ENCODE measurements at places on chromosomes 2 and 18. TPM values are rescaled to one million over a fixed set of nuclear protein-coding genes. Genes with fewer than 3 reads are reported as not detected.

Gene PLB1
- 1.6 TPM for polyA plus RNA-seq

DNA sequence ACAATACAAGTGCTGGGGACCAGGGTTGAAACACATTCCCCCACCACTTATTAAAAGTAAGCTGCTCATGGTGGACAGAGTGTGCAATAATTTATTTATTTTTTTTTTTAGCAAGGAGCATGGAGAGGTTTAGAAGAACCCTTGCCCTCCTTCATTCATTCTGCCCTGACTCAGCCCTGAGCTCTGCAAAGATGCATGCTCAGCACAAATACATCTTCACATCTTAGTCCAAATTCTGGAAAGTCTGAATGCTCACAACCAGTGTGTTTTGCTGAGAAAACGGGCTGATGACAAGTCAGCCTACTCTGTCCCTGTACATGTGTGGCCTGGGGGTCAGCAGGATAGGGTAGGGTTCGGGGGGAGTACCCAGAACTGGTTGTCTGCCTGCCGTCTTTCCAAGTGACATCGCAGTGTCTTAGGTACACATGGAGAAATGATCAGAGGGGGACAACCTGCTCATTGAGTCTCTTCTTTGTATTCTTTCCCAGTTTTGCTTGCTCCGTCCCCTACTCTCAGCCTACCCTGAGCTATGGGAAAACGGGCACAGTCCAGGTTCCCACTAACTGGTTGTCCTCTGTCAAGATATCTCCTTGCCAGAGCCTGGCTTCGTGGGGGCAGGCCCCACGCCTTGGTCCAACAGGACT lies 76.4 kb downstream of the ADD2 start:
- DNase-seq, result no peak

Gene RAD51AP2
- not detected for polyA plus RNA-seq

DNA sequence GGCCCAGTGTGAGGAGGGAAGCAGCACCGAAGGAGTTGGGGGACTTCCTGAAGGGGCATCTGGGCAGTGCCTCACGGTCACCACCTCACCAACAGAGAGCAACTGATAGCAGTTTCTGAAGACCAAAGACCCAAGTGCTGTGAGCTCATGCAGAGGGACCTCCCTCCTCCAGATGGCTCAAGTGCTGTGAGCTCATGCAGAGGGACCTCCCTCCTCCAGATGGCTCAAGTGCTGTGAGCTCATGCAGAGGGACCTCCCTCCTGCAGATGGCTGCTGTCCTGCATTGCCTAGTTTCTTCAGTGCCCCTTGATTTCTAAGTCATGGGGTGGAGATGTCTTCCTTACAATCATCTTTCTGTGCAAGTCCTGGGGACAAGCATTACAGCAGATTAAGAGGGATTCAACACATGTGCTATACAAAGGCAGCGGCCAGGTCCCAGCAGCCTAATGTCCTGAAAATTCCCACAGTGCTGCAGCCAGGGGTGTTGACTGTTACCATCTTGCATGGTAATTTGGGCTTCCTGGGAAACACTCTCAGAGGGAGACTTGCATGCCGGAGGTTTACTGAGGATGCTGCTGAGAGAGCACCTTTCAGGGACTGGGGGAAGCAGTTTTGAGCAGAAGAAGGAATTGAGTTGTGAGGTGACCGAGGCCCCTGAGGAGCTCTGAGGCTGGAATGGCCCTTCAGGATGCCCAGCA lies 409.3 kb downstream of the GALR1 start:
- no peak for DNase-seq

Gene FAM237A
- not detected for polyA plus RNA-seq

- no peak for DNase-seq
Observed at GRCh38 chr18:46449499-46449898, 207.5 kb downstream of the LOXHD1 start.

DNA sequence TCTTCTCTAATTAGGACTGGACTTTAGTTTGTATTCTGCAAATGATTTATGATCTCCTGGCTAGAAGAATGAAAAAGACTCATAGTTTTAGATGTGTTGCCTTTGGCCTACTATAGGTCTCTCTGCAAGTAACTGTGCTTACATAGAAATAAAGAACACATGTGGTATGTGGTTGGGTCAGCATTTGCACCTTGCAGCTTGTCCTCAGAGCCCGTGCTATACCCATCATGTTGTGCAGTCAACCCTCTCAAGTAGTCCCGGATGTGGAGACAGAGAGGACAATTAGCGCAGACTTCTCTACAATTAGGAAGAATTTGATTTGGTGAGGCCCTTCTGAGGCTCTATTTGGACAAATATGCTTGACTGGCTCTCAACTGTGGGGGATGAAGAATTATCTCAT lies 203.7 kb upstream of the ITGA4 start:
- no peak for DNase-seq

DNA sequence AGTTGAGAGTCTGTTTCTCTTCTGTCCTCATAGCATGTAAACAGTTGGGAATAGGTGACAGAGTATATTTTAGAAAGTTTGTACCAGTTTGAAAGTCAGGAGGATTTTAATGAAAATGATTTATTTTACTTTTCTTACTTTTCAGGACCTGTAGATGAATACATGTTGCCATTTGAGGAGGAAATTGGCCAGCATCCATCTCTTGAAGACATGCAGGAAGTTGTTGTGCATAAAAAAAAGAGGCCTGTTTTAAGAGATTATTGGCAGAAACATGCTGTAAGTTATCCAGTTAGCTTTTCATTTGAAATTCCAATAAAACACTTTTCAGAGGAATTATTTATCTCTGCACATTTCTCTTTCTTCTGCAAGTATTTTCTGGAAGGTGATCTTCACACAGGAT lies 81.1 kb downstream of the ACVR2A start:
- no peak for DNase-seq

Gene BMP10
- not detected for polyA plus RNA-seq

Gene KCNJ3
- polyA plus RNA-seq, result 0.38 TPM

GRCh38 chr18:37249171-37249886 lies 316.3 kb downstream of the CELF4 start:
- no peak for DNase-seq

GRCh38 chr18:34648269-34648985 lies 61.7 kb upstream of the DTNA start:
- no peak for DNase-seq

All from muscle of arm (tissue), 14 donors.